ENCODE measurements at places on chromosomes 7 and 10. TPM values are rescaled to one million over a fixed set of nuclear protein-coding genes. Genes with fewer than 3 reads are reported as not detected.

Gene PNLIPRP1
- polyA plus RNA-seq: 0.15 TPM

Gene GHITM
- polyA plus RNA-seq: 183 TPM

- DNase-seq: no peak
Observed at GRCh38 chr10:80512031-80512526, 25.6 kb upstream of the SH2D4B start.

- no peak for DNase-seq
Observed at GRCh38 chr7:121167971-121168370, 160.8 kb upstream of the WNT16 start.

DNA sequence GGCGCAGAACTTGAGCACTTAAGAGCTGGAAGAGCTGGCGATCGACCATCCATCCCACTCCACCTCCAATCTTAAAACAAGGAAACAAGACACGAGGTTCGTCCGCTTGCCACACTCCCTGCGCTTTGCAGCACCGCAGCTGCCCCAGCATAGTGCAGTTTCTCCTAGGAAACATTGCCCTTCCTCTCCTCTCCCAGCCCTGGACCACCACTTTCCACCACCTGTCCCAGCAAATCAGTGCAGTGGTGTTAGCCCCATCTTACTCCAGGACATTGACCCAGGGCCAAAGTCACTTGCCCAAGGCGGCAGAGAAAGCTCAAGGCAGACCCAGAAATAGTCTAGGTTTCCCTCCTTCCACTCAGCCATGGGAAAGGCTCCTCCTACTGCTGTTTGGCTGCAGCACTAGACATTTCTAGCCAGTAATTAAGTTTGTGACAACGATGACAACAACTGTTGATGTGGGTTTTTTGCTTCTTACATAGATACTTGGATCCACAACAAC, 1.5 kb upstream of the PARD3 start:
- peak; percentile 45 for DNase-seq

- DNase-seq: no peak
Observed at GRCh38 chr7:128904381-128905197, 5.9 kb downstream of the KCP start.
